Stimulated activated CD4-positive, alpha-beta T cell treated with anti-CD3 and anti-CD28 coated beads, Interleukin-15, amount 100 ng/mL, for 1 hour (primary cell): ENCODE measurements at places on chromosomes 2 and 18.

DNA sequence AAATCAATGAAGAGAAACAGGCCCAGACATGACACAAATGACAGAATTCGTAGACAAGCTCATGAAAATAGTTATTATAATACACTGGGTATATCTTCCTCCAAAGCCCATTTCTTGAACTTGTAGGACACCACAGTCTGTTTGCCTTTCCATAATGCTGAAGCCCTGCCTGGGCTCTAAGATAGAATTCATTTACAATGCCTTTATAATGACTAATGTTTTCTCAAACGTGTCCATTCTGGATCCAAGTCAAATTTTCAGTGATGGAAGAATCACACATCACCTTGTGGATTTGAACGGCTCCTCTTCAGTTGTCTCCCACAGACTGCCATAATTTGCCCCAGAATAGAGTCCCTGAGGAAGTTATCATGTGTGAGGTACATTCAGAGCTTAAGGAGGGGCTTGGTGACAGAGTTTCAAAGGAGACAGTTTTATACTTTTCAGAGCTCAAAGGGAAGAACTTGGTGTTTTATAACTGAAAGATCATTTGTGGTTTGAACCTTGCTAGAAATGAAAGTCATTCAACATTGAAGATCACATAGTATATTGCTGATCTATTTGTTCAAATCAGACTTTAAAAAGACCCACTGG lies 38.2 kb downstream of the CASP8 start:
- DNase-seq, result no peak

GRCh38 chr2:8090748-8091700 lies 590.8 kb upstream of the ID2 start:
- no peak for DNase-seq

DNA sequence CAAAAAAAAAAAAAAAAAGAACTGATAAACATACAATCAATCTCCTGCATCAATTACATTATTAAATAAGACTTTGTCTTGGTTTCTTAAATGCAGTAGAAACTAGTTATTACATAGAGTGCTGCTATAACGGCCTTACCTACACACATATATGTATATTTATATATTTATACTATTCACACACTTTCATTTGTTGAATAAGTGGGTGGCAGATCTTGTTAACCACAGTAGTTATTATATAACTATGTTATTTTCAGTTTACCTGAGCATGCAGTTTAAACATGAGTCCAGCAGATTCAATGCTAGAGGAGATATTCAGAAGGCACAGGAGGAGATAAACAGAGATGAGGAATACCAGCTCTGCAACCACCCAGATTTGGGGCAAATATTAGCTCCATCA lies 81.5 kb upstream of the CD226 start:
- no peak for DNase-seq

DNA sequence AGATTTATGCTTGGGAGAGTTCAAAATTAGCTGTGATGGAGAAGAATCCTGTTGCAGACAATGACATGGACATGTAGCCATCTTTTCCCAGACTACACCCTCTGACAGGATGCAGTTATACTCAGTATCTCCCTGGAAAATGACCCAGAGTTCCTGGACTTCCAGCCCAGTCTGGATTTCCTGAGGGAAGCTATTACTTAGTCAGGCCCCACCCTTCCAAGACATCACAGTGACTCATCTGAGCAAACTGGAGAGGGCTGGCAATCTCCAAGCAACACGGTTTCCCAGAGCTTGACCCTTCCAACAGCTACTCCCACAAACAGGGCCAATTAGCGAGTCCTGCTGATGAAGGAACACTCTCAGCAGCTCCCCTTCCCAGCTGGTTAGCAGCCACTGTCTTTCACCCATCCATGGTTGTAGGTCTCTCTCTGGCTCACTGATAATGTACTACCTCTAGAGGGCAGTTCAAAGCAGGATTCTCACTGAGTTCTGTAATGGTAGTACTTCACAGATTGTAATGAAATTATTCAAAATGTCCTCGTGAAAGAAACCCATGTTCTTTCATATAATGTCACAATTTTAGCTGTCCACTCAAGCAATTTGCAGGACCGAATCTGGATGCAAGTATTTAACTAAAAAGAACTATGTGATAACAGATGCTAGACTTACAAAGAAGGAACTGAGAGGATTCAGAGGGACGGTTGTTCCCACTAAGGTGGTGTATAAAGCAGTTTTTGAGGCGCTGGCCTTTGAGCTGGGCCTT lies 110.2 kb downstream of the MDH1 start:
- DNase-seq, result no peak
